NCI-H524 treated with DMSO at 0.1 percent for 48 hours (cell line): ENCODE measurements at places on chromosomes 1 and 21.

GRCh38 chr1:149881876-149882275 is 17.5 kb upstream of the BOLA1 start:
- DNase-seq = no peak

GRCh38 chr21:42425591-42425990 is 21.9 kb downstream of the UBASH3A start:
- no peak for DNase-seq

- DNase-seq = no peak
Measured at GRCh38 chr1:179229214-179230140, at the start of gene ABL2. ABL2 (minus strand) TSS chr1:179229677; CDS start chr1:179229397, 280 bp downstream.

DNA sequence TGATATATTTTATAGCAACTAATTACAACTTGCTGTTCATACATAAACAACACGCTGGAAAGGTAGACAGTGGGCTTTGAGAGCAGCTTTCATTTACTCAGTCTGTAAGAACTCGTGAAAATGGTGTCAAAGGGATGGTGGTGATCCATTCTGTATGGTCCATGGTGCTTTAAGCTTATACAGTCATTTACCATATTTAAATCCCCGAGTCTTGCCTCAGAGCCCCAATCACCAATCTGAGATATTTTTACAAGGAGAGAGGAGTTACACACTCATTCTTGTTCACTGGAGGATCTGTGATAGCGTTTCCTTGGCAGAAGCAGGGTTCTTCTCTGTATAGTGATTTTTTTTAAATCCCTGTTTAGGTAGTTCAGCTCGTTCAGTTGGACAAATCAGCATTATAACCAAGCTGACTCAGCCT is 694.6 kb downstream of the USP25 start:
- DNase-seq = no peak

- DNase-seq = no peak
Measured at GRCh38 chr1:232878086-232878485, 72.3 kb upstream of the NTPCR start.

DNA sequence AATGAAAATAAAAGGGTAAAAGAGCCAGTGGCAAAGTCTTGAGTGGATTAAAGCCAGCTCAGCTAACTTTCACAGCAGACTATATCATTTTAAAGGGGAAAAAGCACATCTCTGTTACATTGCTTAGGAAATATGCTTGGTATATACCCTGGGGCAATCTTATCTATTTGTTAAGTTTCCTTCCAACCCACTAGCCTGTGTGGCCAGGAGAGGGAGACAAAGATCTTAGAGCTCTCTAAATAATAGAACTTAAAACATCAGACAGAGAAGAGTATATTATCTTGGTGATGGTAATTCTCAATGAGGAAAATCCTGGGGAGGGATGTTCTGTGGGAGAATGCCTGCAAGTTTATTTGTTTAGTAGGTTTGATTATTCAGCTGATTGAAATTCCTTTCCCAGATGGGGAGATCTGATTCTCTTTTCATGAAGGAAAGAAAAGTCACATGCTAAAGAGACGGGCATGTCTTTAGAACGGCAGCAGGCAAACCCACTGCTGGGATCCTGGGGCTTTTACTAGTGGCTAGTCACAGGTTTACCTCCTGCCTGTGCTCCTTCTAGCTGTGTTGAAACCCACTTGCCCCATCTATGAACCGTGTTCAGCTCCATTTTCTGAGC is 3.6 kb downstream of the KCNE2 start:
- DNase-seq = no peak

GRCh38 chr1:74856174-74856573 is 123.2 kb downstream of the TYW3 start:
- DNase-seq = no peak

DNA sequence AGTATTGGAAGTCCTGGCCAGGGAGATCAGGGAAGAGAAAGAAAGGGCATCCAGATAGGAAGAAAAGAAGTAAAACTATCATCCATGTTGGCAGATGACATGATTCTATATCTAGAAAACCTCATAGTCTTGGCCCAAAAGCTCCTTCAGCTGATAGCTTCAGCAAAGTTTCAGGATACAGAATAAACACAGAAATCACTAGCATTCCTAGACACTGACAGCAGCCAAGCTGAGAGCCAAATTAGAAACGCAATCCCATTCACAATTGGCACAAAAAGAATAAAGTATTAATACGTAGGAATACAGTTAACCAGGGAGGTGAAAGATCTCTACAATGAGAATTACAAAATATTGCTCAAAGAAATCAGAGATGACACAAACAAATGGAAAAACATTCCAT is 44.6 kb downstream of the ZFYVE9 start:
- no peak for DNase-seq

GRCh38 chr1:221837896-221838295 is 96.0 kb upstream of the DUSP10 start:
- no peak for DNase-seq

DNA sequence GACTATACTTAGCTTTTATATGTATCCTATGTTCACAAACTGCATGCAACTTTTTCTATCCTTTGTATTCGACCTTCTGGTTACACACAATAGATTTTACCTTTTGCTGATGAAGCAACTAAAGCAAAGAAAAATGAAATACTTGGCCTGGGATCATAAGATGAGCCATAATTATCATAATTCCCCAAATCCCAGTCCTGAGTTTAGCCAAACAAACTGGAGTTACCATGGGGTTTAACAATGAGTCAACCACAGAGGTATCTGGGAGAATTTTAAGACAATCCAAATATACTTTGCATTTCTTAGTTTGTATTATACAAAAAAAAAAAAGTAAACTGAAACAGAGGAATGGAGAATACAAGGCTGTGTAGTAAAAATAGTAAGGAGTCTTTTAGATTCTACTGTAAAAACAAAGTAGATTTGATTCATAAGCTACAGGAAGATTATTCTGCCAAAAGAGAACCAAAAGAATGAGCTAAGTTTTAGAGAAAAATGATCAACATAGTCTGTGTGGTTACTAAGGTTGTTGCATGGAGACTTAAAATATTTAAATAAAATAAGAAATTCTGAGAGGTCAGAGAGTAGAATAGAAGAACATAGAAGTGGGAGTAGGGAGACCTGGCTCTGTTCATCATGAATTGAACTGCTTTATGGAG is 60.4 kb upstream of the GORAB start:
- no peak for DNase-seq

- DNase-seq = no peak
Measured at GRCh38 chr1:190963321-190963720, 485.7 kb upstream of the BRINP3 start.

DNA sequence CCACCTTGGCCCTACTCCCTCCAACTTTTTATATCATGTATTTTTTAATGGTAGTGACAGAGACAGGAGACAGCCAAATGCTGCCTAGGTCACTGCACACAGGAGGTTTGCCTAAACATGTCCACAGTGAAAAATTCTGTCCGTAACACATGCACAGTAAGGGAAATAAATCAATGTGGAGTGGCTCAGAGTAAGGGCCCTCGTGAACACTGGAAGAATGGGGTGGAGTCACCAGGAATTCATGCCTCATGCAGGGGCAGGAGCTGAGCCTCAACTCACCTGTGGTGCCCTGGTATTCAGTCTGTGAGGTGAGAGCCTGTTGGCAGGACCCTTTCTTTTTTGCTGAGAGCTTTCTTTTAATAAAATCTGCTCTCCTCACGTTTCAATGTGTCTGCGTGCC is 289.1 kb downstream of the TGFB2 start:
- DNase-seq = no peak

GRCh38 chr1:978069-978834 is 3.6 kb downstream of the PERM1 start:
- no peak for DNase-seq

DNA sequence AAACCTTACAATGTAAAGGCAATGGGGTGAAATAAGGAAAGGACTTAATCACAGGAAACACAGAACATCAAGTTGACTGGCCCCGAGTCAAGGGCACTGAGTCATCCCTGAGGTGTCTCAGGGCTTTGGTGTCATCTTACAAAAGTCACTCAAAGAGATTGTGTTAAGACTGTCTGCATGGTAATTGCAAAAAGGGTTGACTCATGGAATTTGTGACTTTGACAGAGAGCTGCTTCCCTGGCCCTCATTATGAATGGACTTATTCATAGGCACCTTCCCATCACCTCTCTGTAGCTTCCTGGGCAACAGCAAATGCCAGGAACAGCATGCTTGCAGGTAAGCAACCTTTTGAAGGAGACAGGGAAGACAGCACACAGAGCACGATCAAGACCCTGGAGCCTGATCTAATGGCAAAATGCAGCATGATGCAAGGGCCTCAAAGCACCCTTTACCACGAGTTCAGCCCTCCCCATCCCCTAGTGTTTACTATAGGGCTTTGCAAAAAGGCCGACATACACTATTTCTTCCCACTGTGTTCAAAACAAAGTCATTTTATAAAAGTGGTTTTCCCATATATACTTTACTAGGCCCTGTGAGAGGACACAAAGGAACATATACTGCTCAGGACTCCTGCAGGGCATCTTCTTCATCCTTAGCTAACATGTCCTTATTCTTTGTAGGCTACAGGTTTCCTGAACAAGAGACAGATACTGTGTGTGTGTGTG is 17.1 kb downstream of the ZP4 start:
- DNase-seq = no peak

GRCh38 chr1:229065613-229066012 is 205.3 kb upstream of the RAB4A start:
- DNase-seq = no peak

DNA sequence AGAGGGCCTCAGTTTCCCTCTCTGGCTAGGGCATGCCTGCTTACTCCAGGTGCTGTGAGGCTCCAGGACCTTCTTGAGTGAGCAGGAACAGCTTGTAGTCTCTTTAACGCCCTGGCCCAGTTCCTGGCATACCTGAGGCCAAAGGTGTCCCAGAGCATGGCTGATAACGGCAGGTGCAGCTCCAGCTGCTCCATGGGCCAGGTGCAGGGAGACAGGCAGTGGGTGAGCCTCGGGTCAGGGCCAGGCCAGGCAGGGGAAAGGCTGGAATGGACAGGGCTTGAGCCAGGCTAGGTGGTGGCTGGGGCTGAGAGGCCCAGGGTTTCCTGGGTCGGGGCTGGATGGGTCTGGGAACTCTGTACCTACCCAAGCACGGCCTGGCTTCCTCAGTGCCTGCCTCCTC is 18.3 kb downstream of the EDN2 start:
- no peak for DNase-seq

GRCh38 chr21:37921091-37921490 is 4.8 kb upstream of the KCNJ6 start:
- no peak for DNase-seq

- no peak for DNase-seq
Measured at GRCh38 chr1:3140437-3140836, 71.4 kb downstream of the PRDM16 start.

DNA sequence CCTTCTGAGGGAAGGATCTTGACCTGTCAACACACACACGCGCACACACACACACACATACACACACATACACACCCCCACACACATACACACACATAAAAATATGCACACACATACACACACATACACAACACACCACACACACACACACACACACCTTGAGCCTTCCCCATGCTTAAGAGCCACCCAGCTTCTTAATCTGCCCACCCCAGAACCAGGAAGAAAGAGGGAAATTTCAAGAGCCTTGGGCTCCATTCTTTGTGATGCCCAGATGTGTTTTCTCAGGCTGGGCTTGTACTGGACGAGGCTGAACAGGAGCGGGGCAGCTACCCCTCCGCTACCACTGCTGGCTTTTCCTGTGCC is 643.5 kb downstream of the KIF26B start:
- no peak for DNase-seq

DNA sequence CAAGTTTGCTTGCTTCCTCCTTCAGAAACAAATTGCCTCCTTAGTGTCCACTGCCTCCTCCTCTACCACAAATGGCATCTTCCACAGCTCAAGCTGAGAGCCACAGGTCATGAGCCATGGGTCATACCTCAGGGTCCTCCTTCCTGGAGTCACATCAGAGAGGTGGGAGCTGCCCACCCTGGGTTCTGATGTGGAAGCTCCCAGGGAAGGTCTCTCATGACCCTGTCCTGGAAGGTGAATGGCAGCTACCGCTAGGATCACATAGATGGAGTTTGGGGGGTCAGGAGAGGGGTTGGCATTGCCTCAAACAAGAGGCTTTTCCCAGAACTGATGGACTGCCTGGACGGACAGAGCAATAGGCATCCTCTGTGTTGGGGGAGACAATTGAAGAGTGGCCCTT is 321.4 kb downstream of the MATN1 start:
- no peak for DNase-seq

GRCh38 chr21:45997495-45998275 is 16.1 kb downstream of the COL6A1 start:
- no peak for DNase-seq

DNA sequence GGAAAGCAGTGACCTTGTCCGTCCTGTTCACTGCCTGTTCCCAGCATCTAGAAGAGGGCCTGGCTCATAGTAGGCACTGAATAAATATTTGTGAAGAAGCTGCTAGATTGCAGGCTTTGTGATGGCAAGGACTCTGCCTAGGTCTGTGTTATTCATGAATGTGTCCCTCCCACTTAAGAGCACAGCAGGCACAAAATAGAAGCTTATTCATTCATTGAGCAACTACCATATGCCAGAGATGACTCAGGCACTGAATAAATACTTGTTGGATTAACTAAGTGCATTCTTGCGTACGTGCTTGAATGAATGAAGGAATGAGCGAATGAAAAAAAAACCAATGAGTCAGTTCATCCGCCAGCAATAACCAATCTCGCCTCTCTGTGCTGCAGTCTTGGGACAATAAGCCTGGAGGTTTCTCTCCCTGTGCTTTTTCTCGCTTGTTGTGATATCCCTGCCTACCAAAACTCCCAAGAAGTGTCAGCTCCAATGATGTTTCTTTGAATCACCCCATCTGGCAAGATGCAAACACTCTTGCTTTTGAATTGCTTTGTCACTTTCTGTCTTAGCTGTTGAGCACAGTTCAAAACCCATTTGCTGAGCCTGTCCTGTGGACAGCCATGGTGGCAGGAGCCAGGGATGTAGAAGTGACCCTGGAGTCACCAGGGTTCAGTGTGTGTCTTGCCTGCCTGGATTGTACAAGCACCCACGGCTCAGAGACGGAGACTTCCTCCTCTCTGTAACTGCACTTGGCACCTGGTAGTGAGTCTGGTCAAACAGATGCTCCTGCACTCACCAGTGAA is 143.9 kb downstream of the KAZN start:
- DNase-seq = no peak

DNA sequence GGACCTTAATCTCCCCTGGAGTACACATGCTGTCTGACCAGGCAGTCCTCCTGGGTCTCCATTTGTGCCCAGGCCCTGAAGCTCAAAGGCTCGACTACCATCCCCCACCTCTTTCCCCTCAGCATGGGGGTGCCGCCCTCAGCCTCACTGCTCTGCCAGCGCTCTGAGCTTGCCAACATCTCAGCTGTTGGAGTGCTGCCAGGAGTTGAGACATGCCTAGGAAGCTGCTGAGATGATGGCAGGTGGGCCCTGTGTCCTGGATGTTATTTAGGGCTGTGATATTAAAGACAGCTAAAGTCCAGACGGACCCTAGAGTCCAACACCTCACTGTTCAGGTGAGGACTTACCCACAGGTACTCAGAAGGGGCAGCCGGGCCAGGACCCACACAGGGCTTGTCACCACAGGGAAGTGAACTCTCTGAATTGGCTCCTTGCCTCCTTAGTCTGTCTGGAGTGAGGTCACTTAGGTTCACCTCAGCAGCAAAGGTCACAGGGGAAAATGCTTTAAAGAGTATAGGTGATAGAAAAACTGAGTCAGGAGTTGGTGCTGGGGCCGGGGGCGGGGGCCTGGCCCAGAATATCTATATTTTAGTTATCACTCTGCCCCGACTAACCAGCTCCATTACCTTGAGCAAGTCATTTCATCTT is 19.7 kb upstream of the KCNC4 start:
- no peak for DNase-seq

GRCh38 chr1:171919891-171920887 is 78.9 kb downstream of the DNM3 start:
- no peak for DNase-seq
